Activated T-cell treated with anti-CD3 and anti-CD28 coated beads, Interleukin-2, amount 50 U/mL, for 72 hours (primary cell): ENCODE measurements at places on chromosomes 16 and 17. TPM values are rescaled to one million over a fixed set of nuclear protein-coding genes. Genes with fewer than 3 reads are reported as not detected.

TEKT3 gene
- 0.50 TPM for total RNA-seq

- H3K4me1 ChIP-seq: no peaks in the 10 kb centered on the region
- no peaks in the 10 kb centered on the region for H3K36me3 ChIP-seq
- no peak overlapping the region for H3K4me3 ChIP-seq
- no peak overlapping the region for H3K27ac ChIP-seq
- no peak for DNase-seq
These were observed 169.1 kb downstream of the SALL1 start for GRCh38 chr16:50981951-50982350.

DNA sequence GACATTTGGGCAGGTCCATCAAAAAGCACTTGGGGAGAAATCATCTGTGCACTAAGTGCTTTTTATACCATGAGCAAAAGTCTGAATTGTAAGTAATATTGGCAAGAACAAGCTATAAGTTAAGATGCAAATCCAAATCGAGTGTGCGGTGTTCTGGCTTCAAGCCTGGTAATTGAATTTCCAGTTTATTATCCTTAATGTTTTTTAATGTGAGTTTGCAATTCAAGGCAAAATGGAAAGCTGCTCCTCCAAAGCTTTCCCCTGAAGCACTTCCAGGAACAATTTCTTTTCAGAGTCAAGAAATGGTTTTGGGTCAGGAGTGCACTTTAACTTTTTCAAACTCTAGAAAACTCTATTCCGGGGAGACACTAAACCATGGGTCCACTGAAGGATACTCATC is 445.7 kb downstream of the TOX3 start:
- H3K27ac ChIP-seq: no peak overlapping the region
- no peak for DNase-seq
- no peaks in the 10 kb centered on the region for H3K27me3 ChIP-seq
- H3K4me1 ChIP-seq: no peaks in the 10 kb centered on the region

DNA sequence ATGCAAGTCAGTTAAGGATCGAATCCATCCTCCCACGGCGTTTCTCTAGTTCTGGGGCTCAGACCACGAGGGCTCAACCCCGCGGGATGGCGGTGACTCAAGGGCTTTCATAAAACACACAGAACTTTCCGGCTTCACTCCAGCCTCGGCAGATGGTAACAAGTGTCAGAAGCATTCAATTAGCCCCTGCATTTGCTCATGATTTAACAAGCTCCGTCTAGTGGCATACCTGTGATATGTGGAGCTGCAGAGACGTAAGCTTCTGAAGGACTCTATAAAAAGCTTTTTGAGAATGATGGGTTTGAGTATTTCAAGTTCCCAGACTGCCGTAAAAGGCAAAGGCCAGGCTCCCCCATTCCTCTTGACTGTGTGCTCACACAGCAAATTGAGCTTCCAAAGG is 91.3 kb upstream of the SEC14L1 start:
- H3K4me3 ChIP-seq: no peak overlapping the region
- H3K36me3 ChIP-seq: no peaks in the 10 kb centered on the region
- no peaks in the 10 kb centered on the region for H3K4me1 ChIP-seq
- no peak for DNase-seq
- H3K27ac ChIP-seq: no peak overlapping the region
